CD4-positive, alpha-beta T cell treated with Interferon gamma for 1 hour (primary cell): ENCODE measurements at places on chromosomes 3 and 15.

DNA sequence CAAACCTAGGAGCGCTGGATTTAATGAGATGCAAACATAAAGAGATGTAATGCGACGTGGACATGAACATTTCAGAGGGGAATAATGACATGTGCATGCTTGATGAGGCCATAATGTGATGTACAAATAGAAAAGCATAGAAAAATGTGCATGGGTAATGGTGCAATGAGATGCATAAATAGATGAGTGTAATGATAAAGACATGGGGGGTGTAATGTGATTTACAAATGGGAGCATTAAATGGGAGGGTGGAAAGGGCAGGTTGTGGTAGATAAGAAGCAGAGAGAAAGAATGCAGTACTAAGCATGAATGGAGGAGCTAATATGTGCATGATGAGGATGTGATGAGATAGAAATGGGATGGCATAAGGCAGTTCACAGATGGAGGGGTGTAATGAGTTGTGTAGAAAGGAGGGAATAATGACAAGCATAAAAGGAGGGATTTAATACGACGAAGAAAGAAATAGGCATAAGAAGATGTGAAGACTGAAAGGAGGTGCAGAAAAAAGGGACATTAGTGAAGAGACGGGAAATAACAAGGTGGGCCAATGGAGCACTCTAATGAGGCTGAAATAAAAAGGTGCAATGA lies 137.5 kb upstream of the CCNL1 start:
- DNase-seq, result no peak

- DNase-seq, result no peak
Observed at GRCh38 chr3:94520364-94520763, 457.5 kb downstream of the NSUN3 start.

DNA sequence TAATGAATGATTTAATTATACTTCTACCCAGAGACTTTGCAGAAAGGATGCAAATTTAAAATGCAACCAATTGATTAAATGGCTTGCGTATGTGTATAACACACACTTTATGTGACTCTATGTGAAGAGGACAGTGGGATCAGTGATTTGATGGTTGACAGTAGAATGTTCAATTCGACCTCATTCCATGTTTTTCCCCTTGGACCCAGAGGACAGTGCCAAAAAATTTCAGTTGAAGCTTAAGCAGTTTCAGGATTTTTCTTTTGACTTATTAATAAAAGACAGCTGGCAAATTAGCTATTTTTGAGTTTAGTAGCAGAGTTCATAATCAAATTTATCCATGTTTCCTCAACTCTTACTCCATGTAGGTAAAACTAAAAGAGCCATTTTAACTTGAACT lies 742.4 kb upstream of the NR2F2 start:
- DNase-seq, result no peak

GRCh38 chr15:66486887-66487286 lies 10.7 kb downstream of the SNAPC5 start:
- no peak for DNase-seq

GRCh38 chr3:33437556-33438283 lies 2.5 kb downstream of the UBP1 start:
- no peak for DNase-seq

- DNase-seq, result no peak
Observed at GRCh38 chr3:146128939-146129338, 32.0 kb downstream of the PLOD2 start.

DNA sequence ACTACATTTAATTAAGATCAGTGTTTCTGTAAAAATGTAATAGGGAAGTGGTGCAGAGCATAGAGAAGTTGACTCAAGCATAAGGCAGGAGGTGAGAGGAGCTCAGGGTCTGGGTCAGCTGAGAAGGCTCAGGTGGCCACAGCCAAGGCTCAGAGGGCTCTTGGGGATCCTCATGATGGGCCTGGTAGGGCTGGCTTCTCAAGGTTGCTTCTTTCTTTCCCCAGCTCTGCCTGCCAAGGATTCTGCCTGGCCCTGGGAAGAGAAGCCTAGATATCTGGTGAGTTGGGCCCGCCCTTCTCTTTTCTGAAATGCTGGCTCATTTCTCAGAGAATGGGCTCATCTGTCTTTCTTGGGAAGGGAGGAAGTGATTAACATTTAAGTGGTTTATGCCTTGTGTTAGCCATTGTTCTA lies 6.5 kb downstream of the ZNF589 start:
- no peak for DNase-seq

DNA sequence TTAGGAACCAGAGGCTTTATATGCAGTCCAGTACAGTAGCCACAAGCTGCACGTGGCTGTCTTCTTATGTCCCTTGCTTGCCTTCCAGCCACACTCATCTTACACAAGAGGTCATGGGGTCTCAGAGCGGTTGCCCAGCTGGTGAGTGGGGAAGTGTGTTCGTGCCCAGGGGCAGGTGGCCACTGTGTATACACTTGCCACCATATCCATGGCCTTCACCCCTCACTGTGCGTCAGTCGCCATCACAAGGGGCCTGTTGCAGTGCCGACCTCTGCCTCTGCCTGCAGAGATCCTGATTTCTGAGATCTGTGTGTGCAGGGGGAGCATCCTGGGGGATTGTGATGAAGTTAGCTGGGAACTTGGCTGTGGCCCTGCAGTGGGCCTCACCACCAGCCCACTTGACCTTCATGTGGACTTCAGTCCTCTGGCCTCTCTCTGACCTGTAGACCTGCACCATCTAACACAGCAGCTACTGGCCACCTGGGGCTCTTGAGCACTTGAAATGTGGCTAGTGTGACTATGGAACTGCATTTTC lies 43.1 kb upstream of the SACM1L start:
- peak; percentile 26 for DNase-seq

DNA sequence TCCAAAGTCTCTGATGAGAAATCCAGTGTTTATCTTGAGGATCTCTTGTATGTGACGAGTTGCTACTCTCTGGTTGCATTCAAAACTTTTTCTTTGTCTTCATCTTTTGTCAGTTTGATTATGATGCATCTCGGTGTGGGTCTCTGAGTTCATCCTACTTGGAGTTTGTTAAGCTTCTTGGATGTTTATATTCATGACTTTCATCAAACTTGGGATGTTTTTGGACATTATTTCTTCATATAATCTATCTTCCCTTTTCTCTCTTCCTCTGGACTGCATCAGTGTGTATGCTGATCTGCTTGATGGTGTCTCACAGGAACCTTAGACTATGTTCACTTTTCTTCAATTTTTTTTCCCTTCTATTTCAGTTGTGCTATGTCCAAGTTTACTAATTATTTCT lies 320.4 kb downstream of the TLE3 start:
- DNase-seq, result no peak

GRCh38 chr3:190031887-190032752 lies 88.6 kb downstream of the P3H2 start:
- DNase-seq, result no peak

- no peak for DNase-seq
Observed at GRCh38 chr3:46285931-46286619, 43.8 kb downstream of the CCR3 start.

DNA sequence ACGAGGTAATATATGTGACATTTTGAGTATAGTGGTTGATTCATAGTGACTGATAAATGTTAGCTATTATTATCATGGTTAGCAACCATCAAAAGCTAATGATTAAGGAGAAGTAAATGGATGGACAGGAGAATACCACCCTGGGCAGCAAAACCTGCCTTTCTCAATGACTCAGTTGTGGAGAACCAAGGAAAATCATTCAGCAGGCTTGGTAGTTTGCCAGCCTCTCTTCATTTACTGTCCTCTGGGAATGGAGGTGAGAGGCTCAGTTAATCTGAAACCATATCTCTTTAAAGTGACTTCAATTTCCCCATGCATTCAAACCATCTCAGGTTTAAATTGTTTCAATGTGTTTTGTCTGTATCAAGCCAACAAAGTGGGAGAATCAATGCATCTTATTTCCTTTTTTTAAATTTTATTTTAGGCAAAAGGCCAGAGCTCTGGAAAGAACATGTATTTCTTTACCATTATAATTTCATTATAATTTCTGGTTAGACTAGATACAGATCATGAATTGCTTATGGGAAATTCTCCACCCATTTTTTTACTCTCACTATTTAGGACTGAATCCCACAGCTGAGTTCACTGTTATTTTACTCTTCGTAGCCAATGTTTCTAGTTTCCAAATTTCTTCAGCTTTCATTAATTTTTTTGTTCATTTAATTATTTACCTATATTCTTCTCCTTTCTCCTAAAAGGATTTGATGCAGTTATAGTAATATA lies 2.7 kb downstream of the TM4SF18 start:
- no peak for DNase-seq

DNA sequence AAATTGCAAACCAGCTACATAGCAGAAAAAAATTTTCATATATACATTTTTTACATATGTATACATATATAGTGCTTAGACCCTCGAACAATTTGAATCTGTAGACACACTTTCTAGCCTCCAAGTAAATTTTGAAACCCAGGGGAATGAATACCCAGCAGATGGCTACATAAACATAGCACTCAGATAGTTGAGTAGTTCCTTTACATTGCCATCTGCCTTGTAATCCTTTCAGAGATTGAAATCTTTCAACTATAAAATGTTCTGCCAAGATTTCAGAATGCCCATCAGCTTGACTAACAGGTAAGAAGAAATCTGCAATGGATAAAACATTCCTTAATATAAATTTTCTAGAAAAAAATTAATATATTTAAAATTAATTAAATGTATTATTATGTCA lies 1333.5 kb upstream of the CADM2 start:
- no peak for DNase-seq

- peak; percentile 6 for DNase-seq
Observed at GRCh38 chr15:32908135-32908801, 190.5 kb downstream of the GREM1 start.

GRCh38 chr3:123831420-123831819 lies 52.7 kb downstream of the MYLK start:
- no peak for DNase-seq

- no peak for DNase-seq
Observed at GRCh38 chr3:173371848-173372487, 25.6 kb upstream of the NLGN1 start.

DNA sequence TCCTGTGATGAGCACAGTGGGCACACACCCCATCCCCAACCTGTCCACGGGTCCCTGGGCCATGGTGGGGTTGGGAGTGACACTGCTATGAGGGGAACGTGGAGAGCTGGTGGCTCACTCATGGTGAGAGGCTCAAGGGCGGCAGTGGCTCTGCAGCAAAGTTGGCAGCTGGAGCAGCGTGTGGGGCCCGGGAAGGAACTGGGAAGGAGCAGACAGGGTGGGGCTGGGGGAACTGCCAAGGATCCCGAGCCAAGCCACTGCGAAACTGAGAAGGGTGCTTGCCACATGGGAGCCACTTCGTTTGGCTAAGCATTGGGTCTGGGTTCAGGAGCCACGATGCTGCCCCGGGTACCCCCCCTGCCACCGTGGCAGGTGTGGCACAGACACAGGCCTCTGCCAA lies 80.1 kb downstream of the SNRK start:
- no peak for DNase-seq

GRCh38 chr3:170907637-170908234 lies 701 bp downstream of the EIF5A2 start:
- no peak for DNase-seq

- no peak for DNase-seq
Observed at GRCh38 chr15:101179341-101180153, 72.3 kb downstream of the CHSY1 start.
